ENCODE measurements at places on chromosomes 12 and 14.
A peak's percentile ranks its signal among the peaks of the same experiment; 100 is the strongest.

GRCh38 chr14:98548071-98548686 is 723.8 kb downstream of the BCL11B start:
- peak; percentile 36 for DNase-seq

DNA sequence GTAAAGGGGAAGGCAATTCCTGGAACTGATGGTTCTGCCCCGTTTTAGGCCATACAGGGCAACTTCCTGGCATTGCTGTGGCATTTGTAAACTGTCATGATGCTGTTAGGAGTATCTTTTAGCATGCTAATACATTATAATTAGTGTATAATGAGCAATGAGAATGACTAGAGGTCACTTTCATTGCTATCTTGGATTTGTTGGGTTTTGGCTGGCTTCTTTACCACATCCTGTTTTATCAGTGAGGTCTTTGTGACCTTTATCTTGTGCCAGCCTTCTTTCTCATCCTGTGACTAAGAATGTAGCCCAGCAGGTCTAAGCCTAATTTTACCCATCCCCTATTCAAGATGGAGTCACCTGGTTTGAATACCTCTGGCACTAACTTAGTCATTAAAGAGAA is 51.2 kb downstream of the TESPA1 start:
- DNase-seq = no peak

GRCh38 chr12:32159925-32160324 is 53.3 kb downstream of the BICD1 start:
- DNase-seq = no peak

DNA sequence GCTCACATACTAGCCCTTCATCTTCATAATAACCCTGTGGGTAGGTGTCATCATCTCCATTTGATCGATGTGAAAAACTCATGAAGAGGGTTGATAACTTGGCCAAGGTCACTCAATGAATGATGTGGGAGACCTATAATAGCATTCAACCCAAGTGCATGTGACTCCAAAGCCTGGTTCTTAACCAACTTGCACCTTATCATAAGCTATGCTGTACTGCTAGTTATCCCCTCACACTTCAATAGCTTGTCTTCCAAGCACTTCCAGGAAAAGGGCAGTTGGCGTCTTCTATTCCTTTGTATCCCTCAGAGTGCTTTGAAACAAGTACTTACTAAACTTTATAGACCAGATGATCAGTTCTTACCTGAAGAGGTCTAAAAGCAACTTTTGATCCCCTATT is 15.2 kb downstream of the VIPAS39 start:
- DNase-seq = no peak

- no peak for DNase-seq
These were observed 468.3 kb downstream of the AACS start for GRCh38 chr12:125533434-125534029.

- no peak for DNase-seq
These were observed 6.0 kb upstream of the LGALS3 start for GRCh38 chr14:55123101-55123500.

DNA sequence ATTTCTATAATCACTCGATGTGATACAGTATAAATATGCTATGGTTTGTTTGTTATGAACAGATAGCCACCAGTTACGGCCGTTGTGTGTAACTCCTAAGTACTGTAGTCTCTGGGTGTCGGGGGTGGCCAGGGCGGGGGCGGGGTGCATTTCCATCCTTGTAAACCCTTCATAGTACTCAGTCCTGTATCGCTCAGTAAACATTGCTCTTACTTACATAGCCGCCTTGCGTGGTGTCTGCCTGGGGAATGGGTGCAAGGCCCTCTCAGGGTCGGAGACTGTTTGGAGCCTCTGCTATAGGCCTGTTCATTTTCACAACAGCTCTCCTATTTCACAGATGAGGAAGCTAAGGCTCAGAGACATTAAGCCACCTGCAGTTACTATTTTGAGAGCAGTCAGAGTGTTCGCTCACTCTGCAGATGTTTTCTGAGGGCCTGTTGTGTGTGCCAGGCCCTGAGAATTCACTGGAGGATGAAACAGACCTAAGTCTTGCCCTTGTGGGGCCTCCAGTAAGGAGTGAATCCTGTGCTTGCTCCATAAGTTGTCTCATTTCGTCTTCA is 42.5 kb downstream of the JDP2 start:
- DNase-seq = no peak

- DNase-seq = no peak
These were observed 226.0 kb downstream of the RASSF9 start for GRCh38 chr12:85610194-85610593.

DNA sequence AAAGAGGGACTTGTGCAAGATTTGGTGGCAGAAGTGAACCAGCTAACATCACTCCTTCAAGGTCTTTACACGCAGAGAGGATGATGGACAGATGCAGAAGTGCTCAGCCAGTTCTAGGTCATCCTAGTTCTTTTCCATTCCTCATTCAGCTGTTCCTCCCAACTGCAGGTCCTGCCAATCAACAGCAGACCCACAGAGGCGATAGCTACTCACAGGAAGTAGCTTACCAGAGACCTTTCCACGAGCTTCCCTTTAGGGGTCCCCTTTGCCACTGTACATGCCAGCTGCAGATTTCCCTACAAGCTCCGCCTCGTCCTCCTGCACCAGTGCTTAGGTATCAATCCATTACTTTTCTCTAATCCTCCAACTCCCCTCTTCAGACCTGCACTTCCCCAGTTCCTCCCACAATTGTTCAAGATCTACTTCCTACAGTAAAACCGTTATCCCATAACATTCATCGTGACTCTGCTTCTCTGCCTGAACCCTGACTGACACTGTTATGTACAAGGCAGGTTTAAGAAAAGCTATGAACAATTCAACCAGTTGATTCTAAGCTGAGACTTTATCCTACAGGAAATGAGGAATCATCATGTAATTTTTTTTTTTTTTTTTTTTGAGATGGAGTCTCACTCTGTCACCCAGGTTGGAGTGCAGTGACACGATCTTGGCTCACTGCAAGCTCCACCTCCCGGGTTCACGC is 22.5 kb downstream of the RECQL start:
- no peak for DNase-seq

DNA sequence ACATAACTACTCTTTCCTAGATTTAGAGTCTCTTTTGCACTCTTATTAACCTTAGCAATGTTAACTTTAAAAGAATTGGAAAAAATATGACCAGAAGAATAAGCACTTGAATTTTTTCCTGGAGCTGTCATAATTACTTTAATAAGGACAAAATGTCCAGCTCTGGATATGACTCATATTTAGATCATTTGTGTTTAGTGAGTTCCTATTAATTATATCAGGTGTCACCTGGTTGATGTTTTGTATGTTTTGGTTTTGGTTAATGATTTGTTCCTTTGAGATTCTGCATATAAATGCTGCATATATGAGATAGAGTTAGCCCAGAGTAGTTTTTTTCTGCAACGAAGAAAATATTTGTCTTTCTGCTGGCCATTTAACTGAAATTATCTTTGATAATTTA is 5.1 kb downstream of the CLECL1 start:
- DNase-seq = no peak

GRCh38 chr12:124517260-124518050 is 50.0 kb downstream of the NCOR2 start:
- no peak for DNase-seq

GRCh38 chr14:96567289-96567899 is 65.2 kb downstream of the PAPOLA start:
- no peak for DNase-seq

DNA sequence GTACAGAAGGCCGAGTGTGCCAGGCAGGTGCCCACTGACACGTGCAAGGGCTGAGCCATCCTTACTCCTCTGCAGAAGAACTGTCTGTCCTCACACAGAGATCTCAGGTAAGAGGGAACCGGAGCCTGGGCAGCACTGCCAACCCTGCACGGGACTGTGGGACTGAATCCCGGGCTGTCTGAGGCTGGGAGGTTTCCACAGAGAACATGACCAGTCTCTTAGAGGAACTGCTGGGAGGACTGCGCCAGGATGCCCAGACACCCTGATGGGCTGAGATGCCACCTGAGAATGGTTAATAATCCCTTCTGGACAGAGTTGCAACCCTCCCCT is 302.9 kb upstream of the SFSWAP start:
- DNase-seq = no peak

DNA sequence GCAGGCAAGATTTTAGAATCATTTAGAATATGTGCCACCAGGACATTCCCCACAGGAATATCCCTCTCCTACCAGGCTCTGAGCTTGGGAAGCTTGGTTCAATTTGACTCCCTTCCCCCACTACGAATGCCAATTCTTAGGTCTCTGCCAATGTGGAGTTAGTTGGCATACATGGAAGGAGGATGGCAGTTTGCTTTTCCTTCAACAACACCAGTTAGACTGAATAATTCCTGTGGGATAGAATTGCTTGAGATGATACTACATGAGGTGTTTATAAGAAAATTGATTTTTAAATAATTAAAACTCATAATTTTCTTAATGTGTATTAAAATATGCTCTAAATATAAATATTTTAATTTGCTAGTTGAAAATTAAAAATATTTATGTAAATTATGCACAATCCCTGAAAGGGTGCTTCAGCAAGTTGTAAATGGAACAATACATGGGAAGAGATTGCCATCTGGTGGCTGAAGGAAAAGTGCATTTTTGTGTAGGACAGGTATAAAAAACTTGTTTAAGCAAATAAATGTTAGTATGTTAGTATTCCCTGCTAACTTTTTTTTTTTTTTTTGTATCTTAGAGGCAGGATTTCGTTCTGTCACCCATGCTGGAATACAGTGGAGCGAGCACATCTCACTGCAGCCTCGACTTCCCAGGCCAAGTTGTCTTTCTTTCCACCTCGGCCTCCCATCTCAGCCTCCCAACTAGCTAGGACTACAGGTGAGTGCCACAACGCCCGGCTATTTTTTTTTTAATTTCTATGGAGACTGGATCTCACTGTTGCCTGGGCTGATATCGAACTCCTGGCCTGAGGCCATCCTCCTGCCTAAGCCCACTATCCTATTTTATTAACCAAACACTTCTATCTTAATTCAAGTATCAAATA is 25.8 kb upstream of the STRAP start:
- DNase-seq = peak; percentile 49

GRCh38 chr12:55684761-55685370 is 22.8 kb downstream of the ITGA7 start:
- DNase-seq = no peak

GRCh38 chr14:73809391-73809790 is 42.2 kb upstream of the PTGR2 start:
- no peak for DNase-seq

- no peak for DNase-seq
These were observed 6.2 kb upstream of the KRT84 start for GRCh38 chr12:52391618-52392002.

DNA sequence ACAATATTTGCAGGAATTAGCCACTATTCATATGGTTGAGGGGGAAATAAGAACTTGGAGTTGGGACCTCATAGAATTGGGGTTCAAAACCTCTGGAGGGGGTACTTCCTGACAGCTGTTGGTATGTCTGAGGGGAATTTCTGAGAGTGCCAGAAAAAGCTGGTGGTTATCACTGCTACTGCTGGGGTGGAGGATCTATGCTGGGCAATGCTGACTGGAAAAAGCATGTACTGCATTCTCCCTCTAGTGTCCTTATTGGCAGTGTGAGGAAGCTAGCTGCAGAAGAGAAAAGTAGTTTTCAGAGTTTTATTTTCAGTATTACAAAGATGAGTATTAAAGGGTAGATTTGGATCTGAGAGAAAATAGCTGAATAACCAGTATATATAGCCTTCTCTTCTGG is 88.8 kb downstream of the FUT8 start:
- no peak for DNase-seq

- no peak for DNase-seq
These were observed 258.6 kb downstream of the ZFP36L1 start for GRCh38 chr14:68534276-68534675.

DNA sequence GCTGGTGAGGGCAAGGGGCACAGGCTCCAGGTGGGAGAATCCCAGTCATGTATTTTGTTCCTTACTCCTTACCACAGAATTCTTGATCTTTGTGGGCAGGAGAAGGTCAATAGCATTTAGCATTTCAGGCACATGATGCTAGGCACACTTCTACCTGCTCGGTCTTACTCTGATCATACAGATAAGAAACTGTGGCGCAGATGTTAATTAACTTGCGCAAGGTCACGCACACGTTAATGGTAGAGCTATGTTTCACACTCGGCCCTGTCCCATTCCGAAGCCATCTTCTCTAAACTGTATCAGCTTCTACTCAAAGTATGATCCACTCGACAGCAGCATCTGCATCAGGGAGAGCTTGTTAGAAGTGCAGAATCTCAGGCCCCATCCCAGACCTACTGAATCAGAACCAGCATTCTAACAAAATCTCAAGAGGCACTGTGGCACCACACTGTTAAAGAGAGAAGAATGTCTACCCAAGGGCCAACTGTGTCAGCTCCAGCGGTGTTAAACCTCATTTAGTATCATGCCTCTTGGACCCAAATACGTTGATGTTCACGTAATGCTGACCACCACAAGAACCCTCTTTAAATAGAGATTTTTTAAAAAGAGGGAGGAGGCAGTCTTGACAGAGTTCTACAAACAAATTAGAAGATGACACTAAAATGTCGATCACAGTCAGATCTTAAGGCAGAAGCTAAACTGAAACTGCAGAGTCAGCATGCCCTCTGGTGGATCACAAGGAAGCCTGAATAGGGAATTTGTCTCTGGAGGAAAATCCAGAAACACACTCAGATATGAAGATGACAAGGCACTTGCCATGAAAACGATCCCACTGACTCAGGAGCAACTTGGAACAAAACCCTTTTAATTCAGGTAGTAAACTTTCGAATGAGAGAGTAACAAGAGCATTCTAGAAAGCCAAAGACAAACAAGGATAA is 7.3 kb downstream of the STXBP6 start:
- no peak for DNase-seq

GRCh38 chr14:90553298-90553920 is 156.6 kb downstream of the CALM1 start:
- no peak for DNase-seq
